ENCODE measurements at places on chromosomes 5 and 9.

DNA sequence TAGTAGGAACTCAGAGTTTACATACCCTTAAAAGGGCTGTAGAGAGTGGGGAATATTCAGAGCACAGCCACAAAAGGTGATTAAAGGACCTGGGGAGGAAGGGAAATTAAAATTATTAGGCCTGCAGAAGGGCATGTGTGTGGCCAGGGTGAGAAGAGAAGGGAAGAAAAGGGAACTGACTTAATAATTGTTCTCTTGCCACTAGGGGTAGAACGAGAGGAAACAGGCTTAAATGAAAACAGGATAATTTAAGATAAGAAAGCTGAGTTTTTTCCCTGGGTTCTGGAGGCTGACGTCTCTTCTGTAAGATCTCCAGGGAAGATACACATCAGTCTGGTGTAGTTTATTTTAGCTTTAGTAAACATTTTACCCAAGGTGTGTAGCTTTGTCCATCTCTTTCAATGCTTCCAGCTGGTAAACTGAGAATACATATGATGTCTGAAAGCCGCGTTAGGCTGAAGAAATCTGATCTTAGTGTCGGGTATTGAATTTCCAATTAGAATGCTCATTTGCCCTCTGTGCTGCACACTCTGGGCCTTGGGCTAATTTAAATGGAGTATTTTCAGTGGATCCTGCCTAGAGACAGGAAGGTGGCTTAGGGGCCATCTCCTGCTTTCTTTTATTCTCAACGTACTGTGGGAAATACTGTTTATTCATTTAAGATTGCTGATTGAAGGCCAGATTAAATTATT is 416.8 kb downstream of the TMEM38B start:
- peak; percentile 59 for DNase-seq

- DNase-seq: no peak
Observed at GRCh38 chr5:32311404-32312196, 1.1 kb downstream of the MTMR12 start.

DNA sequence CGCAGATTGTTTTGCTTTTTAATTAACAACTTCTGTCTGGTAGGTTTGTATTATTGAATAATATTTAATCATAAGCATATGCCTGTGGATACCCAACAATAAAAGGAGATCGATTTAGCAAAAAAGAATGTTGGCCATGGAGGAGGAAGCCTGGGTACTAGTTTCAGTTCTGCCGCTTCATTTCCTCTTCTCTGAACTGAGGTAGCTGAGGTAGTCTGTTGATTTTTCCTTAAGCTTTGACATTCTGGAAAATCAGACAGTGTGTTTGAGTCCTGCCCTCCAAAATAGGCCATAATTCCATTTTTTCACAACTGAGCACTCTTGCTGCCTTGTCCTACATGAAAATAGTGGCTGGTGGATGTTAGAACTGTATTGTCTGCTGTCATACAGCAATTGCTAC is 6.0 kb upstream of the GPR21 start:
- no peak for DNase-seq

DNA sequence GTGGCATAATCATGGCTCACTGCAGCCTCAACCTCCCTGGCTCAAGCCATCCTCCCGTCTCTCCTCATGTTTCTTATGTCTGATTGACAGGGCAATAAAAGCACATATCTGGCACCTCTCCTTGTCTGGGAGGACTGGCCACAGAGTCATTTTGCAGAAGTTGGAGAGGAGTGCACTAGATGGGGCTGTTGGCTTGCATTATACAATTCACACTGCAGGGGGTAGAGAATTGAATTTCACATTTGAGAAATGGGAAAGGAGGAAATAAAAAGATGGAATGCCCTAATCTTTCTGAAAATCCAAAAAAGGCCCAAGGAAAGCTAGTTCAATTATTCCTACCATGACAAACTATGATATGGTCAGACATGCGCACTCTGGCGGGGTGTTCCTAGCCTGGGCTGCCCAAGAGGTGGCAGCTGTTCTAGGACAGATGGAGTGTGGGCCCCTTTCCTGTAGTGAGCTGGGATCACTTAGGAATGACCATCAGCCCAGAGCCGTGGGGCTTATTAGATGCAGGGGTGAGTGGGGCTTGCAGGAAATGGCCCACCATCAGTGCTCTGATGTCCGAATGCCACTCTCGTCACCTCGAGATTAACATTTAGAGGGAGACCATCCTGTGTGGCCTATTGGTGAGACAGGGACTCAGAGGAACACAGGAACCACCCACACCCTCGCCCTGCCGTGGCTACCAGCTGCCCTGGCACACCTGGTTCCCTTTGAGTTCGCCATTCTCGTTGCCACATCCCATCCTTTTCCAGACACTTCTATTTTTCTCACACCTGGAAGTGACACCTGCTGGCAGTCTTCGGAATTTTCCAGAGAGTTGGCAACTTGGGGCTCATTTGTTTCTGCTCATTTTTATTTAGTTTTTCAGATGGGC is 21.8 kb upstream of the ANKRD18A start:
- peak; percentile 73 for DNase-seq

GRCh38 chr5:58466939-58467338 is 7.1 kb upstream of the PLK2 start:
- no peak for DNase-seq

DNA sequence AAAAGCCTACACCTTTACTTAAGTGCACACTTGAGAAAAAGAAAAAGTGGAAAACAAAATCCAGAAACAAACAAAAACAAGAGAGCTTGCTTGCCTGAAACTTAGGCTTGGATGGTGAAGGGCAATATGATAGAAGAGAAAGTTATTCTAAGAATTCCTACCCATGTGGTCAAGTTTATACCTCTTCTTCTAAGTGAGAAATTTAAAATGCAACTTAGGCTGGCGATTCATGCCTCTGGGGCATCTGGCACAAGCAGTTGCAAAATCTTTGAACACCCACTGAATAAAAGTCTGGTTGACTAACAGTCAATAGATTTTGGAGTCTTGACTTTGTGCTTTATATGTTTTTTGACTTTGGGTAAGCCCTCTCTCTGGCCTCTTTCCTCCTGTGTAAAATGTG is 239.6 kb downstream of the KDM4C start:
- no peak for DNase-seq

- no peak for DNase-seq
Observed at GRCh38 chr5:67003685-67003934, 193.0 kb downstream of the CD180 start.

DNA sequence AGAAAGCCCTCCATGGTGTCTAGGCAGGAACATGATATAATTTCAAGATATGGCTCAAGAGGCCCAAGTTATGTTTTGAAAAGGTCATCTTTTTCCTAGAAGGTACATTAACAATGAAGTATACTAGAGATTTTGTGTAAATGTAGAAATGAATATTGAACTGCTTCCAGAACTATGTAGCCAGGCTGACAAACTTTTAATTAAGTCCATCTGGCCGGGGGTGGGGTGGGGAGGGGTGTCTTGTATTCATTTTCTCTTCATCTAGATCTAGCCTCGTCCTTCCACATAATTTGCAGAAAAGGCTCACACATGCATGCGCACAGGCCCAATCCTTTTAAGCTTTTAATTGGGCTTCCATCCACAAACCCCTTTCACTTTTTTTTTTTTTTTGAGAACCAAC is 323.3 kb downstream of the ARL15 start:
- no peak for DNase-seq

DNA sequence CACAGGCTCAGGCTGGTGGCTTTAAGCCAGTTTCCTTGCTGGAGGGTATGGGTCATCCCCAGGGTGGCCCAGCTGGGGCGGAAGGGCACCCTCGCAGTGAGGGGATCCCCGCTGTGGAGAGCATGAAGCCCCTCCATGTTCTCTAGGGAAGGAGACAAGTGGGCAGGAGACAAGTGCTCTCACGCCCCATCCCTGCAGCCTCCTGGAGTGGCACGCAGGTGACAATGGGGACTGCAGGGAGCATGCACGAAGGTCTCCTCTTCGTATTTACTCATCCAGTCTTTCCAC is 83.3 kb downstream of the GTF3C4 start:
- no peak for DNase-seq

- DNase-seq: peak; percentile 74
Observed at GRCh38 chr5:14383923-14384322, 197.7 kb upstream of the OTULINL start.

- no peak for DNase-seq
Observed at GRCh38 chr5:107505763-107506534, 164.8 kb downstream of the EFNA5 start.

GRCh38 chr5:73355108-73355507 is 93.5 kb downstream of the FOXD1 start:
- no peak for DNase-seq

GRCh38 chr9:109108318-109108717 is 11.4 kb downstream of the TMEM245 start:
- DNase-seq: no peak

DNA sequence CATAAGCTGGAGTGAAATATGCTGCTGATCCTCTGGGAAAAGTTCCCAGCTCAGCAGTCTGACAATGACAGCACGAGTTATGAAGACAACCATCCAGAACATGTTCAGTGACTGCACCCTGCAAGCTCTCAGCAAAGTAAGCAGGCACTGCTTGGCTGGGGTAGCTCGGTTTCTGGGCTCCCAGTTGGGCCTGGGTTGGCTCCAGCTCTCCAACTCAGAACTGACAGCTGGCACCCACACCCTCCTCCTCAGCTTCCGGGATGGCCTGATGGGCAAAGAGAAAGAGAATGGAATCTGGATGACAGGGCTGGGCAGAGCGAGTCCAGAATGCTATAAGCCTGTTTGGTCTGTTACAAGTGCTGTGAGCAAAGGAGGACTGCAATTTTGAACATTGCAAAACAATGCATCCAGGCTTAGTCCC is 185.0 kb downstream of the CSNK1G3 start:
- DNase-seq: no peak

DNA sequence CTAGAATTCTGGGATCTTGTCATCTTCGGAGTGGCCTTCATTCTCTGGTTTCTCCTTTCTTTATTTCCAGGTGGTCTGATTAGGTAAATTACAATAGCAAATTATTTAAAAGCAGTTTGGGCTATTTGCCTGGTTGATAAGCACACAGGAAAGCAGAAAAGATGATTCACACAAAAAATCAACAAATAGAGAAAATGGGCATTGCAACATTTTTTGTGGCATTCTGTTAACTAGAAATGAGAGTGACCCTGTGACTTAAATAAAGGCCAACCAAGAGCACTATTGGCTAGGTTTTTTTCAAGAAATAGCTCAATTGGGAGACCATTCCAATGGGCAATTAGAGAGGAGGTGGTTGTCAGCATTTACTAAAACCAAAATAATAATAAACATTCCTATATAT is 6.5 kb upstream of the PDZD2 start:
- no peak for DNase-seq

DNA sequence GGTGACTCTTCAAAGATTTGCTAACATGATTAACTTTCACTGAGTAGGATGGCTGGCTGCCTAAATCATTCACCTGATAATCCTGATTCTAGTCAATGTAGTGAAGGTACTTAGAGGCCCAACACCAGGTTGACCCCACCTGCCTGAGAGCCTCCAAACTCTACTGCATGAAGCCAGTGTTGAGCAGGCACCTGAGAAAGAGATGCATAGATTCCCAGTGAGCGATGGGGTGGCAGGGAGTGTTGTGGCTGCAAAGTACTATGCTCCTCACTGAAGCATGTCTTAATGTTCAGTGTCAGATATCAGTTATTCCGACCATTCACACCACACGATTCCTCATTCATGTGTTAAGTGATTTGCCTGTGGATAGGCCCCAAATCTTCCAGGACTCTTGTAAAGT is 804.4 kb downstream of the TLE4 start:
- DNase-seq: no peak

- no peak for DNase-seq
Observed at GRCh38 chr9:137463931-137464290, 4.8 kb upstream of the NSMF start.

- DNase-seq: no peak
Observed at GRCh38 chr9:121373011-121373729, 3.1 kb upstream of the STOM start.

GRCh38 chr5:89133129-89133528 is 250.1 kb upstream of the MEF2C start:
- no peak for DNase-seq

- DNase-seq: no peak
Observed at GRCh38 chr5:131224387-131225201, 39.3 kb upstream of the CDC42SE2 start.

- no peak for DNase-seq
Observed at GRCh38 chr5:141839015-141839513, 39.1 kb downstream of the PCDH1 start.

GRCh38 chr9:126157826-126158587 is 168.6 kb upstream of the MVB12B start:
- no peak for DNase-seq

- DNase-seq: no peak
Observed at GRCh38 chr5:97906135-97906534, 723.1 kb upstream of the RIOK2 start.

GRCh38 chr5:418162-419121 is 24.5 kb upstream of the EXOC3 start:
- DNase-seq: peak; percentile 83

All from NCI-H2081 (cell line).